ENCODE measurements at places on chromosomes 3 and 15.

DNA sequence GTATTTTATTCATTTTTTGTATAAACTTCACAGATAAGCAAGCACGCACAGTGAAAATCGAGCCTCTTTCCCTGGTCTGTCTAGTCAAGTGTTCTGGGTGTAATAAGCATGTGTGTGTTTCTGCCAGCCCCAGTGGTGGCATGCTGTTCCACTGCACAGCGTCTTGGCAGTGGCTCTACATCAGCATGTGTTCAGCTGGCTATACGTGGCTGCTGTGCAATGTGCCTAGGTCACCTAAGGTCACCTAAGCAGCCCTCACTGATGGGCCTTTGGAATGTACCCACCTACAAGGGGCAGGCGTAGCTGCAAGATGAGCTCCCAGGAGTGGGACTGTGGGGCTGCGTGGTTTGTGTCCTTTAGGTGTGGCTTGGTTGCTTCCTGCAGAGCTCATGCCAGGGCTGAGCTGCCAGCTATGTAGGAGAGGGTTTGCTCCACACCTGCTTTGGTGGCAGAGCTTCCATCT lies 4.9 kb downstream of the LIMD1 start:
- DNase-seq = peak; percentile 82

- DNase-seq = no peak
Measured at GRCh38 chr15:66782785-66783184, 80.7 kb downstream of the SMAD6 start.

DNA sequence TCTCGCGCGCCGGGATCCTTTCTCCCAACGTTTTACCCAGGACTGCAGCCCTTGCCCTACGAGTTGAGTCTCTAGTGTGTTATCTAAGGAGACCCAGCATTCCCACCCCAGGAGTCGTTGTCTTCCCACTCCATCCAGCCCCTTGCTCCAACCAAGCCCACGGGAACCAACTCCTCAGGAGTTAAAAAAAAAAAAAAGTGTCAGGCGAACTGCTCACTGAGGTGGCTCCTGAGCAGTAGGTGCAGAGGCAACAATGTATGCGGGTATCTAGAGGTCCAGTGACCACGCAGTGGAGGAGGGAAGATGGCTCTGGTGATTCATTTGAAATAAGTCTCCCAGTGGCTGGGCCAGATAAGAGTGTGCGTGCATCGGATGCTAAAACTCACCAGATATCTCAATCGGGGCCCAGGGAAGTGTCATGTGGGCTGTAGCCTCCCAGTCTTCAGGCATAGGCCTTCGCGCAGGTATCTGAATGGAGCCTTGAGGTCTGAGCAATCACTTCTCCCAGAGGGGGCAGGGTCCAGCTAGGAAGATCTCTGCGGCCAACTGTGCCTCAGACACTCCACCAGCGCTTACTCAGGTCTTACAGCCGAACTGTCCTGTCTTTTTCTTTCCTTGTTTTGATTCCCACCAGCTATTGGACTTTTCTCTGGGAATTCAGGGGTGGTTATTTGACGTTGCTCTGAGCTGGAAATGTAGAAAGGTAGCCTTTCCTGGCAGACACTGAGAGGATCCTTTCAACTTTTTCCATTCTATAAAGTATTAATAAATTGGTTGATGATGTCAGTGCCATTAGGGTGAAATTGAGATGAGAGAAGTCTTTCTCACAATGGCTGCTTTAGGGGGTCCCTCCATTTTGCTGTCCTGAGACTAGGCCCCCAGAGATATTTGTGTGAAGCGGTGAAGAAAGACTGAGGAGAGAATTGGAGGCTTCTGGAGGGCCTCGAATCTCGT lies 21.0 kb downstream of the ZIC4 start:
- no peak for DNase-seq

DNA sequence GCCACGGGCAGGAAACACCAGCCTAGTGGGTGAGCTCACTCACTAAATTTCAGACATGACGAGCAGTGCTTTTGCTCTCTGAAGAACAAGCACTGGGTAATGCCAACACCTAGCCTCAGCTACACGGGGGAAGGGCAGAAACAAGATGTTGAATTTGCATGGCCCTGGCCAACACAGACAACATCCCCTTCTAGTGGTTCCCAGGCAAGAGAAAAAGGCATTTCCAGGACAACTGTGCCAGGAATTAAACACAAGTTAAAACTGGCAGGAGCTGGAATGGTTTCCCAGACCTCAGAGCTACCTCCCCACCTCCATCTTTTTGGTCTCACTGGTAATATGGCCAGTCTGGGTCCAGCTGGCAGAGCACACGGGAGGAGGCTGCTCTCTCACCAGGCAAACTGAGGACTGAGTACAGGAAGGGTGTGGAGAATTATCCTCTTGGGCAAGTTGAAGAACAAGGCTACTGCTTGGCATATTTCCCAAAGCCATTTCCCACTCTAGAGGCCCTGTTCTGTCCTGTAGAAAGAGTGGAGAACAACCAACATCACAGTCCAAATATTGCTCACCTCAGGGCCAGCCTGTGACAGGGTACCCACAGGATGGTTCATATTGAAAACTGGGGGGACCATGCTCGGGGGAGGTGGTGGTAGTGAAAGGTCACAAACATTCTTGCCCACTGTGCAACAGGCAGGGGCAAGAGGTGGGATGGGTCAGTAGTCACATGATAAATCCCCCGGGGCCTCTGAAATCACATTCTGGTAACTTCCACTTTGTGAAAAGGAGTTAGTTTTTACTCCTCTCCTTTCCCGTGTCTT lies 26.5 kb downstream of the TSPAN3 start:
- DNase-seq = peak; percentile 19

GRCh38 chr3:194874783-194875182 lies 189.1 kb downstream of the FAM43A start:
- no peak for DNase-seq

DNA sequence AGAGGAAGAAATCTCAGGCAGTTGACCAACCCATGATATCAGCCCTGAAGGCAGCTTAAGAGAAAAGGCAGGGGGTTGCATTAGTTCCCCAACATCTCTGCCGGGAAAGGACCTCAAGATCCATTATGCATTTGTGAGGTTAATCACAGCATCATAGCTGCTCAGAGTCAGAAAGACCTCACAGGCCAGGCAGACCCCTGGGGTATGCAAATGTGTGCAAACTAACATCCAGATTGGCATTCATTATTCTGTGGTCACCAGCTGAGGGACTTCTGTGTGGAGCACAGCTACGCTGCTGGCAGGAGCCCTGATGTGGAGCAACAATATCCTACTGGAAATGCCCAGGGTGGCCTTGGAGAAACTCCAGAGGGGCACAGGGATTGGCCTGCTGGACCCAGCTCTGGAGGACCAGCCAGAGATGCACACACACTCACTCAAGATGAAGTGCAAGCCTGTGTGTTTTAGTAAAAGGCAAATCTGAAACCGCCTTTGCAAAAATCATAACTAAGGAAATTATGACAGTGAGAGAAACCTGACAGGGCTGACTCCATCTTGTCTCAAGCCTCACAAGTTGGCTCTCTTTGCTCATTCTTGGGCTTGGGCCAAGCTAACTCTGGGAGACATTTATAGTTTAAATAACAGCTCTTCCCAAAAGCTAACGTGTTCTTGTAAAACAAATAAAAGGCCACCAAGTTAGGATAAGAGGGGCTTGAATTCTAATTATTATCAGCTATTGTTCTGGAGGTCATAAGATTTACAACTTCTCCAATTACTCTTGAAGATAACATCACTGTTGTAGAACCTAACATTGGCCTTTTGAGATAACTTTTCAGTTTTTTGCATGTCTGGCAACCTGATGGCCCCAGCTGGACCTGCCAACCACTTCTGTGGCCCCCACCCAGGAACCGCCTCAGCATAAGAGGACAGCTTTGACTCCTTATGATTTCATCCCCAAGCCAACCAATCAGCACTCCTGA lies 257.1 kb downstream of the UACA start:
- no peak for DNase-seq

DNA sequence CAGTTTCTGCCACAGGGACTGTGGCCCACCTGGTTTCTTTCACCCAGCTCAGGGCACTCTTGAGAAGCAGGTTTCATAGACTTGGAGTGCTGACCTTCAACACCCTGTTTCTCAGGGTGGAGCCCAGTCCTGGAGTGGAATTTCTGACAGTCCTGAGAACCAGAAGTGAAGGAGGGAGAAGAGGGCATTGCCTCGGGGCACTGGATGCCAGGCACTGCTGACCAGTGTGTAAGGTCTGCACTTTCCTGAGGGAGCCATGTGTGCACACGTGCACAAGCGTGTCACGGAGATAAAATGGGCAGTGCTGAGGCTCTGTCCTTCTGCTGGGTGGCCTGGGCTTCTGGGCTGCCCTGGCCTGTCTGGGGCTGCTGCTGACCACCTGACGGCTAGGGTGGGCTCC lies 118.5 kb downstream of the SEC22A start:
- DNase-seq = no peak

DNA sequence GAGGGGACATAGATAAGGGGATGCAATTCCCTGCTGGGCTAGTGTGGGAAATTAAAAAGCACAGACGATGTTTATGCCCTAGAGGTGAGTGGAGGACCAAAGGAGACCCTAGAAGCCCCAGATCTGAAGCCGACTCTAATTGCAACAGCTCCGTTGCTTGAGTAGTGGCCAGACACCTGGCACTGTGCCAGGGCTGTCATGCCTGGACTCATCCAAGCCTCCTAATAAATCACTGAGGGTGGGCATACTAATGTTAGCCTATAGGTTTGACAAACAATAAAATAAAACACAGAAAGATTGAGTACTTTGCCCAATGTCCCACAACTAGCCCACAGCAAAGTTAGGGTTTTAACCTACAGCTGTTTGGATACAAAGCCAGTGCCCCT lies 25.4 kb upstream of the MRPS22 start:
- no peak for DNase-seq

- no peak for DNase-seq
Measured at GRCh38 chr3:197236362-197236761, 62.0 kb downstream of the DLG1 start.

- no peak for DNase-seq
Measured at GRCh38 chr3:12097971-12098370, 60.7 kb downstream of the TIMP4 start.

- DNase-seq = no peak
Measured at GRCh38 chr3:30795176-30795575, 99.3 kb downstream of the GADL1 start.

- DNase-seq = no peak
Measured at GRCh38 chr15:22939051-22939450, 41.1 kb downstream of the CYFIP1 start.

- no peak for DNase-seq
Measured at GRCh38 chr3:126500016-126500415, 17.6 kb downstream of the UROC1 start.

DNA sequence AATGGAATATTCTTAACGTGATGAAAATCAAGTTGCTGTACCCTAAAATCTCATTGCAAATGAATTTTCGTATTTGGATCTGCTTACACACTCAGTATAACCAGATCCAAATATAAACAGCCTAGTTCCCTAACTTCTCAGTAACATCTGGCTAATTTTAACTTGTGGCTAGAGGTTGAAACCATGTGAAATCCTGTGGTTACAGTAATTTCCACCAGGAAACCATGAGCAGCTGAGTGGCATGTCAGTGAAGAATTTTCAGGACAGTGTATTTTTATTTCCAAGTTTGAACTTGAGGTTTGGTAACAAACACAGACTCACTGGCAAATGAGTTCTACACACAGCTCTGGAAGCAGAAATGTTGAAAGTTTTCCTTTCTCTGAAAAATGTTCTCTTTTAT lies 754.1 kb downstream of the NR2F2 start:
- DNase-seq = no peak

DNA sequence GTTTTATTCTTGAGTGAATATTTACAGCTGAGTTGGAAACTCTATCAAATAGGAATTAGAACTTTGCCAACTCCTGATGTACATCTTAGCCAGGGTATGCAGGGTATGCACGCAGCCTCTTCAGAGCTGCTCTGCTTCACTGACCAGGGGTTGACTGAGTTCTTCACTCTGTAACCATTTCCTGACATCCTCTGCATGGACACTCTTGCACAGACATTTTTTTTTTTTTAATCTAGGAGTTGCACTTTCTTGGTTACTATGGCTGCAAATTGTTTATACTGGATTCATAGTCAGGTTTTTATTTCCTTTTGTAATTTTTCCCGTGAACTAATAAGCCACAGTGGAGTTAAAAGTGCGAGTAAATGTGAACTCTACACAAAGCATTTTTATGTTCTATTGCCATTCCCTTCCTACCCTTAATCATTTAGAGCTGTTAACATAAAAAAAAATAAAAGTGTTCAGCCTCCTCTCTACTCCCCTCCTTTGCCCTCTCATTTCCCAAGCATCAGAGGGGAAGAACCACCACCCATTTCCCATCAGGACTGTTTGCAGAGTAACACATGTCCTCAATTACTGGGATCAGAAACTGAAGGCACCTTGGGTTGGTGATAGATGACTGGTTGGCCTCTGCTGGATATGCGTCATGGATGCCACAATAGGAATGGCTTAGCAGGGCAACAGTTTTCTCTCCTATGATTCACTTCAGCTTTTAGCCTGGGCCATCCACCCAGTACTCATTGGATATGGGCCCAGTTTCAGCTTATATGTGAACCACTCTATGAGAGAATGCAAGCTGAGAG lies 54.0 kb downstream of the DUT start:
- no peak for DNase-seq

GRCh38 chr3:50816894-50817293 lies 142.2 kb downstream of the DOCK3 start:
- no peak for DNase-seq

DNA sequence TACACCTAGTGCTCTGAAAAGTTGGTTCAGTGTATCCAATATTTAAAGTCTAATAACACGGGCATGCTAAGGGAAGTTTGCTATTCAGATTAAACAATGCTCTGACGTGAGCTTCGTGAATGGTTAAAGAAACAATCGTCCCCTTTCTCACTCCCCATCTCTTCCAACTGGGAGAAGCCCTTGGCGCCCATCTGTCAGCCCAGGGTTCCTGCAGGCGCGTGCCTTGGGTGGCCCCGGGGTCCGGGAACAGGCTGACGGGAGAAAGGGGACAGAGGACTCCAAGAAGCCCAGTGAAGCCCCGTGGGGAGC lies 413 bp downstream of the SEC22C start:
- no peak for DNase-seq

DNA sequence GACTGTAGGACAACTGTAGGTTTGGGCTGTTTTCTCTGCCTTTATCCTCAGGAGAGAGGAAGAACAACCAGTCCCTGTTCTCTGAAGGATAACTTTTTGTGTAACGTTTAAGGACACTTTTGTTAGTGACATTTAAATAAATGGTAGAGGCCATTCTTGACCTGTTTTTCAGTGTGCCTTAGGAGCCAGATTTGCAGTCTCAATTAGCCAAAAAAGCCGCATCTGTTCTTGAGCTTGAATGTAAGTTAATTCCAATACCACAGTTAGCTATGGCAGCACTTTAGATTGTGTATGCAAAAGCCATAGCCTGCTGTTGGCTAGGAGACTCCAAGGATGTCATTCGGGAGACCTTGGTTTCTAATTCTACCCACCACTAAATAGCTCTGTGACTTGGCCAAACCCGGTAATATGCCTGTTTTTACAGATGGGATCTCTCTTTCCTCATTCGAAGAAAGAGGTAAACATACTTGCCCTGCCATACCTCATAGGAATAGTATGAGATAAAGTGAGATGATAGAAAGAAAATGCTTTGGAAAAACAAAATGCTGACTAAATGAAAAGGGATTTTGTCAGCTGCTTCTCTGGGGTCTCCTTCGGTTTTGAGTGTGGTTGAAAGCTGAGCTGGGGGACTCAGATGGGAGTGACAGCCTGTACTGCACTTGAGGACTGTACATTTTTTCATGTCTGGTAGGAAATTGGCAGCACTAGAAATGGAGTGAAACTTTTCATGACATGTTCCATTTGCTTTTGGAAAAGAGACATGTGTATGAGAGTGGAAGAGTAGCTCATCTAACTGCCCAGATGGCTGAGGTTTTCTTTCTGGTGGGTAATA lies 57.3 kb upstream of the ROPN1 start:
- no peak for DNase-seq
